Epithelial cell of prostate (primary cell): ENCODE measurements at places on chromosomes 2 and 18.

GRCh38 chr18:58657081-58657480 lies 14.2 kb upstream of the MALT1 start:
- no peak for DNase-seq

- peak; percentile 26 for DNase-seq
Observed at GRCh38 chr2:204842661-204843485, 297.6 kb downstream of the PARD3B start.

- DNase-seq = no peak
Observed at GRCh38 chr2:9463698-9464034, 10.7 kb upstream of the IAH1 start.

- peak; percentile 92 for DNase-seq
Observed at GRCh38 chr2:38174646-38175423, 98.9 kb upstream of the CYP1B1 start.

- DNase-seq = no peak
Observed at GRCh38 chr2:65867446-65867845, 435.0 kb upstream of the SPRED2 start.

DNA sequence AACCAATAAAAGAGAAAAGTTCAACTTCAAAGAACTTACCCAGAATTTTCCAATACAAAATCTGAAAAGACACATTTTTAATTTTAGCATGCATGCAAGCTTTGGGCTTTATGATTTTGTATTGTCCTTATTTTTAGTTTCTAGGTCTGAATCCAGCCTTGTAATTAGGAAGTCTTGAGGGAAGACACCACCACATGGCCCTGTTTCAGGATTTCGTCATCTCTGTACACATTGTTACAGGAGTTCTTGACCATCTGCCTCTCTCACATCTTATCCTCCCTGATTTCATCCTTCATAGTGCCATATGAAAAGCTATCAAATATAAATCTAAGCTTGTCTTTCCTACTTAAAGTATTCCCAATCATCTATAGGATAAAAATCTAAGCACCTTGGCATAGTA lies 176.1 kb downstream of the TXNL1 start:
- DNase-seq = no peak

GRCh38 chr2:206840999-206841398 lies 75.6 kb downstream of the FASTKD2 start:
- no peak for DNase-seq

GRCh38 chr18:21064347-21064746 lies 47.3 kb downstream of the ROCK1 start:
- no peak for DNase-seq

DNA sequence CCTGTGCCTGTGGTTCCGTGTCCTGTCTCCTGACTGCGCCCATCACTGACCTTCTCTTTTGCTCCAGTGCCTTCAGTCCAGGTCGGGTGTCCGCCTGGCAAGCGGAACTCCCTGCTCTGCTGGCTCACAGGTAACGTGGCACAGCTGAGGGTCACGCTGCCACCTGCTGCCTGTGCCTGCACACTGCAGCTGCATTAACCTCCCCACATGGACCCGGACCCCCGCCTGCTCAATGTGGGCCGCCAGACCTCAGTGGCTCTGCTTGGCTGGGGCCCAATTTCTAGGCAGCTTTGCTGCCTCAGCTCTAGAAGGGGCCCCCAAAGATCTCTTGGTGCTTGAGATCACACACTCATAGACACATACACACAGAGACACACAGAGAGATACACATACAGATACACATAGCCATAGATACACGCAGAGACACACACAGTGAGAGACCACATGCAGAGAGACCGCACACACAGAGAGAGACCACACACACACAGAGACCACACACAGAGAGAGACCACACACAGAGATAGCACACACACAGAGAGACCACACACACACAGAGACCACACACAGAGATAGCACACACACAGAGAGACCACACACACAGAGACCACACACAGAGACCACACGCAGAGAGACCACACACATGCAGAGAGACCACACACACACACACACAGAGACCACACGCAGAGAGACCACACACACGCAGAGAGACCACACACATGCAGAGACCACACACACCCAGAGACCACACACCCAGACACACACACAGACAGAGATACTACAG lies 14.9 kb upstream of the CNNM3 start:
- peak; percentile 3 for DNase-seq

DNA sequence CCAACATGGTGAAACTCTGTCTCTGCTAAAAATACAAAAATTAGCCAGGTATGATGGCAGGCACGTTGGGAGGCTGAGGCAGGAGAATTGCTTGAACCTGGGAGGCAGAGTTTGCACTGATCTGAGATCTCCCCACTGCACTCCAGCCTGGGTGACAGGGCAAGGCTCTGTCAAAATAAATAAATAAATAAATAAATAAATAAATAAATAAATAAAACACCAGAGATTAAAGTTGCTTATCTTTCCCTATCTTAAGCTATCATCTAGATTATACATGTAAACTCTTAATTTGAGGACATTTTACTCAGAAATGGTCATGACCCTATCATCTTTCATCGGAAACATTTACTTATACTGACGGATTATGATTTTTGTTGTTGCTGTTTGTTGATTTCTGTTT lies 373.2 kb downstream of the GALNT13 start:
- no peak for DNase-seq

- DNase-seq = no peak
Observed at GRCh38 chr2:238498691-238499295, 72.1 kb downstream of the ASB1 start.

DNA sequence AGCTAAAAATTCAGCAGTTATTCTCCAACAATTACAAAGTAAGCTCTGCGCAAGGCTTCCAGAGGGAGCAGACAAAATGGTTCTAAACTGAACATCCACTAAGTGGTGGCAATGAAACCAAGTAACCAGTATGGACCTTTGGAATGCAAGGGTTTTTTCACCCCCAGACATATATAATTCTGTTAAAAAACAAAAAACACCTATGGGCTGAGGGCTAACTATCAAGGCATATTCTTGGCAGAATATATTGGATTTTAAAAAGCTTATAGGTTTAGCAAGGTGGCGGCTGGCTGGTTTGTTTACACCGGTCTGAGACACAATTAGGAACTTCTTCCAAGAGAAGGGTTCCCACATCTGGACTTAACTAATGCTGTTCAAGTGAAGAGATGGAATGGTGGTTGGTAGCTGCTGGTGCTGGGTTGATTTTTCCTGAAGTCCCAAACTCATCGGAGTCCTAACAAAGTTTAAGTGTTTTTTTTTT lies 2.8 kb downstream of the ZFP36L2 start:
- DNase-seq = no peak

DNA sequence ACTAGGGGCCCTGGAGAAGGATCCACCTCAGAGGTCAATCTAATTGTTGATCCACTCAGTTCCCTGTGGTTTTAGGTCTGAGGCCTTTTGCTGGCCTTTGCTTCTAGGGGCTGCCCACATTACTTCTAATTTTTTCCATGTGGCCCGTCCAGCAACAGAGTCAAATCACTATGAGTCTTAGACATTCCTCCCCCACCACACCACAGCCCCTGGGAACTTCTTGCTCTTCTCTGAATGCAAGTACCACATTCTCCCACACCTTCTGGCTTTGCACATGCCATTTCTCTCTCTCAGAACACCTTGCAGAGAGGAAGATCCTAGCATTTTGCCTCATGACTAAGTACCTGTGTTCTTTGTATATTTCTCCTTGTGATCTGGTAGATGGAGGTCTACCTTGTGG lies 286.9 kb downstream of the SETBP1 start:
- DNase-seq = no peak

- DNase-seq = no peak
Observed at GRCh38 chr2:189629531-189630453, 31.5 kb upstream of the ASNSD1 start.

- DNase-seq = no peak
Observed at GRCh38 chr2:24080701-24081100, 3.9 kb downstream of the TP53I3 start.

GRCh38 chr2:99867770-99868169 lies 274.6 kb downstream of the AFF3 start:
- DNase-seq = no peak

- DNase-seq = no peak
Observed at GRCh38 chr2:32248299-32248698, 16.4 kb downstream of the NLRC4 start.

- DNase-seq = no peak
Observed at GRCh38 chr2:117738991-117739839, 75.3 kb upstream of the DDX18 start.

GRCh38 chr2:98732430-98733051 lies 1.6 kb upstream of the MGAT4A start:
- no peak for DNase-seq

GRCh38 chr2:232511336-232511890 lies 8.8 kb upstream of the PRSS56 start:
- DNase-seq = no peak

DNA sequence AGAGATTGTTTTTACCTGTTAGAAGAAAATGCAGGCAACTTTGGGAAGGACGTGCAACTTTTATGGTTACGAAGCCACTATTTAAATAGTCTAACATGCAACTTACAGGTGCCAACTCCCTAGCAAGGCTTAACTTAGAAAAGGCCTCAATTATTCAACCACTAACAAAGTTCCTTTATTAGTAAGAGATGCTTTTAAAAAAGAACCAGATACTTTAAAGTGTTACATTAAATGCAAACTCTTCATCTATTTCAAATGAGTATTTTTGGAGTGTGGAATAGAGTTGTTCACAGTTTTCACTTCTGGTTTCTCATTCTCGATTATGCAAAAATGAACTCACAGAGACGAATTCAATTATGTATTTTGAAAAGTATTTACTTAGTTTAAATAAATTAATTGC lies 51.7 kb downstream of the PELI1 start:
- no peak for DNase-seq

- no peak for DNase-seq
Observed at GRCh38 chr2:106537047-106537446, 49.9 kb downstream of the CD8B2 start.

- no peak for DNase-seq
Observed at GRCh38 chr2:55239656-55240222, 7.3 kb downstream of the RPS27A start.

GRCh38 chr2:16478434-16479210 lies 187.0 kb downstream of the CYRIA start:
- DNase-seq = peak; percentile 56

DNA sequence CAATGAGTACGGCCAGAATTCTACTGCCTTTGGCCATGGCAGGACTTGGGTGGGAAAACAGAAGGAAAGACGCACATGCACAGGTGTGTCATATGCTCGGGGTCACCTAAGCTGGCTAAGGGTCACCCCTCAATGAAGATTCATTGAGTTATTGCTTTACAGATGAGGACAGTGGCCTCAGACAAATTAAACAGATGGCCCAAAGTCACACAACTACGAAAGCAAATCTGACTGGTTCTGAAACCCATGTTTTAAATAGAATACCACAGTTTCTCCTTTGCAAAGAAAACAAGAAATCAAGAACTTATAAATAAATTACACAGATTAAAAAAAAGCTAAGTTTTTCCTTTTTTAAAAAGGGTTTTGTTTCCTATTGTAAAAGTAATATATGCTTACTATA lies 70.5 kb downstream of the ID2 start:
- DNase-seq = no peak

- no peak for DNase-seq
Observed at GRCh38 chr2:233148354-233148753, 88.2 kb downstream of the INPP5D start.

GRCh38 chr2:182792441-182792840 lies 74.0 kb downstream of the FRZB start:
- no peak for DNase-seq

DNA sequence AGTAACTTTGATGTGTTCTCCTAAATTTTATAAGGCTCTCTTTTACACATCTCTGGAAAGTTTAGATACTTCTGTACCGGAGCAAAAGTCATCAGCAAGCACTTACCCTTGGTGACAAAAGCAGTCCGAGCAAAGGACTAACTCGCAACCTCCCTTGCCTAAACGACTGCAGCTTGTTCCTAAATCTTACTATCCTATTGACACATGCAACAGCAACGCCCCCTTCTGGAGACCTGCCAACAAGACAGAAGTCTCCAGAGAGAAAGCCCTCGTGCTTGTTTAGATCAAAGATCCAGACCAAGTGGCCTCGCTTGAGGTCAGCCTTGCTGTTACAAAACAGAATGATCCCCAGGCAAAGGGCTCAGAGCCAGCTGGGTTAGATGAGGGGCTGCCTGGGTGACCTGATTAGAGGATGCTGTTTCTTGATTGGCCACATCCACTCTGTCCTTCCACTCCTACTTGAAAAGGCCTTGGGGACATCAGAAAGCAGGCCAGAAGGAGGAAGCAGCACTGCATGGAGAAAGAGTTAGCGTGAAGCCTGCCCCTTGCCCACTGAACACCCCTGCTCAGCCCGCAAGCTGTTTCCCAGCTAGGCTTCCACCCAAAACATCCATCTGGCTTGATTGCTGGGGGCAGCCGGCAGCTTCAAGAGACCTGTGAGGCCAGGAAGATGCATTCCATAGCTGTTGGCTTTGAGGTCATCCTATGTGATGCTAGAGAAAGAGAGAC lies 94.3 kb downstream of the HNRNPLL start:
- DNase-seq = peak; percentile 24

GRCh38 chr18:59697236-59697932 lies at the start of gene CCBE1:
TSS of gene CCBE1 (minus strand) at chr18:59697423.
- DNase-seq = no peak

DNA sequence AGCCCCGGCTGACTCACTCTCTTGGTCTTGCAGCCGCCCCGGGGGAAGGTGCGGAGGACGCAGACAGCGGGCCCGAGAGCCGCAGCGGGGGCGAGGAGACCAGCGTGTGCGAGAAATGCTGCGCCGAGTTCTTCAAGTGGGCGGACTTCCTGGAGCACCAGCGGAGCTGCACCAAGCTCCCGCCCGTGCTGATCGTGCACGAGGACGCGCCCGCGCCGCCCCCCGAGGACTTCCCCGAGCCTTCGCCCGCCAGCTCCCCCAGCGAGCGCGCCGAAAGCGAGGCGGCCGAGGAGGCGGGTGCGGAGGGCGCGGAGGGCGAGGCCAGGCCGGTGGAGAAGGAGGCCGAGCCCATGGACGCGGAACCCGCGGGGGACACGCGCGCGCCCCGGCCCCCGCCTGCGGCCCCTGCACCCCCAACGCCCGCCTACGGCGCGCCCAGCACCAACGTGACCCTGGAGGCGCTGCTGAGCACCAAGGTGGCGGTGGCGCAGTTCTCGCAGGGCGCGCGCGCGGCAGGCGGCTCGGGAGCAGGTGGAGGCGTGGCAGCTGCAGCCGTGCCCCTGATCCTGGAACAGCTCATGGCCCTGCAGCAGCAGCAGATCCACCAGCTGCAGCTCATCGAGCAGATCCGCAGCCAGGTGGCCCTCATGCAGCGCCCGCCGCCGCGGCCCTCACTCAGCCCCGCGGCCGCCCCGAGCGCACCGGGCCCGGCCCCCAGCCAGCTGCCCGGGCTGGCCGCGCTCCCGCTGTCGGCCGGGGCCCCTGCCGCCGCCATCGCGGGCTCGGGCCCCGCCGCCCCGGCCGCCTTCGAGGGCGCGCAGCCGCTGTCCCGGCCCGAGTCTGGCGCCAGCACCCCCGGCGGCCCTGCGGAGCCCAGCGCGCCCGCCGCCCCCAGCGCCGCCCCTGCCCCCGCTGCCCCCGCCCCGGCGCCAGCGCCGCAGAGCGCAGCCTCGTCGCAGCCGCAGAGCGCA lies 12.7 kb downstream of the SALL3 start:
- DNase-seq = no peak

DNA sequence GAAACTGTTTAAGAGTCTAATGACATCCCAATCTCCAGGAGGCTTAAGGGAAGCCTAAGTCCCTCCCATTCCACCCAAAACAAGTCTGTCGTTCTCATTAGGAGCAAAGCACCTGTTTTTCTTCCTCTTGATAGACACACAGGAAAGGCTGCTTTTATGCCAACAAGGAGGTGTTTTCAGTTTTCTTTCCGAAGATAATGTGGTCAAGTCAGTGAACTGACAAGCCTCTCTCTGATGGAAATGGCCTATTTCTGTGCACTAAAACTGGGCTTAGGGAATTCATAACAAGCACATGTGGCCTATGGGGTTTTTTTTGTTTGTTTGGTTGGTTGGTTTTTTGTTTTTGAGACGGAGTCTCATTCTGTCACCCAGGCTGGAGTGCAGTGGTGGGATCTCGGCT lies 36.2 kb downstream of the FBLN7 start:
- no peak for DNase-seq
